MCF 10A (cell line): ENCODE measurements at places on chromosomes 1 and 21.

- no peak for DNase-seq
Measured at GRCh38 chr1:216420263-216420662, 3.0 kb downstream of the USH2A start.

DNA sequence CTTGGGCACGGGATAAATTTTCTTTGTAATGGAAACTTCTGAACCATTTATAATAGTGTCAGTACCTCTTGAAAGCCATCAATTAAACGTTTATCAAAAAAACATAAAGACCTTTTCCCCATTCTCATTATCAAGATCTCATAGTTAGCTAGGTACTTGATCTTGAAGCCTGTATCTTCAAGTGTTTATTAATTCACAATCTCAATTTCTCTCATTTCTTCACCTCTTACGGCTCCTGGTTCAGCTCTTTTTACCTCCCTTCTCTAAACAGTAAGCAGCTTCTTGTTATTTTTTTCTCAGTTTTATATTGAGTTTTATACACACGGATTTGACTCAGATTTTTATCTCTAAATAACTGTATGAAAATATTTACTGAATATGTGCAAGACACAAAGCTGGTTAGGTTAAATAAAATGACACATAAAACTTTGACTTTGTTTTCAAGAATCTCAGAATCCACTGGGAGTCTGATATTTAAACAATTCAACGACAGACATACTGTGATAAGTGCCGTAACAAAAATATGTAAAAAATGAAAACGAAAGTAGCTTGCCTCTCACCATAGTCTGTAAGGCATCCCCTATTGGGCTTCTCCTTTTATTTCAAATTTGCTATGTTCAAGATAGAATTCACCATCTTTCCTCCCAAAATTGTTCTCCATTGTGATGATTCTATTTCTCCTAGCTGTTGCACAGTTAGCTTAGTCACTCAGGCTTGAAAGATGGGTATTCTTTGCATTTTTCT, 411.6 kb upstream of the ZRANB2 start:
- no peak for DNase-seq

DNA sequence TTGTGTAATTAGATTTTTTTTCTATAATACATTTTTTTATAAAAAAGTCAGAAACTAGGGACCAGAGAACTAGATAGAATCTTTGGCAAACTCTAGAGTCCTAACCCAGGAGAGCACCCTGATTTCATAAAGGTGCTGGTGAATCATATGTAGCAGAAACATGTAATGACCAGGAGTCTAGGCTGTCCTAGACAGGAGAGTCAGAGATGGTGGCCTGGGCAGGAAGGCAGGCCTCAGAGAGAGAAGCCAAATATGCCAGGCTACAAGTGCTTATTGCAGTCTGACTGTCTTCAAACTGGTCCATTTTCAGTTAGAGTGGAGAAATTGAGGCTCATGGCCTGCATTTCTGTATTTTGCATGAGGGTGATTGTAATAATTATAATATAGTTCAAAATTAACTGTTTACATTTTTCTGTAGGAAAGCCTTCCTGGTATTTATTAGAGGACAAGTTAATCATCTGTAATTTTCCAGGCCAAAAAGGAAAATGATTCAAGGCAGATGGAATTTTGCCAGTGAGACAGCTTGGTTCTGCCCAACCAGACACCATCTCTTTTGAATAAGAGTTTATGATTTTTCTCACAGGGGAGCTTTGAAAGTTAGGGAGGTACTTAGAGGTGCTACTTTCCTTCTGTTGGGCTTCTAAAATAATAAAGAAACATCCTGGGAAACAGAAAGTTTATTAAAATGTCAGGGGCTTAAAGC, 129.8 kb downstream of the S1PR1 start:
- no peak for DNase-seq

DNA sequence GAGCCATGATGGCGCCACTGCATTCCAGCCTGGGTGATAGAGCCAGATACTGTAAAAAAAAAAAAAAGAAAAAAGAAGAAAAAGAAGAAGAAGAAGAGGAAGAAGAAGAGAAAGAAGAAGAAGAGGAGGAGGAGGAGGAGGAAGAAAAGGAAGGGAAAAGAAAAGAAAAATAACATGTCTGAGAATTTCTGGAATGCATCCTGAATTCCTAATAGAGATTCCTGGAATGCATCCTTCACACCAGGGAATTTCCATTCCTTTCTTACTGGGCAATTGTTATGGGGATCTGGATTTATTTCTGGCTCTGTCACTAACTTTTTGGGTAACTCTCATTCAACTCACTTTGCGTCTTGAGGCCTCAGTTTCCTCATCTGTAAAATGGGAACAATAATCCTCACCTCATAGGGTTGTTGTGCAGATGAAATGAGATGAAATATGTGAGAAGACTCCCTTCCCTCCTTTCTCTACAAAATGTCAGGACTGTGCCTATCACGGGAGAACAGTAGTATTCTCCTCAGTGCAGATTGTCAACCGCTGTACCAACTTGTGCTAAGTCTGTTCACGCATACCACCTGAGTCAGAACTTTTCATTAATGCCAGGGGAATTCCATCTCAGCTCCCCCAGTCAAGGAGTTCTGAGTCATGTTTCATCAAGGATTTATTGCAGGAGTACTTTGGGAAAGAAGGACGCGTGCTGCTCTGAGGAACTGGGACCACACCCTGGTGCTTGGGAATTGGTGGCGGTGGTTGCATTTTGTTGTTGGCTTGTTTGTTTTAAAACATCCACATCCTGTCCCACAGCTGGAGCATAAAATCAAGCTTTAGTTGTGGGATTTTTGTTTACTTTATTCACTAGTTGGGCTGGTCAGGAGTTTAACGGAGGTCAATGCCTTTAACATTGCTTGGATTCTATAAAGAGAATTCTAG, 42.4 kb upstream of the ROR1 start:
- DNase-seq: peak; percentile 96

GRCh38 chr21:45969921-45970673, 11.5 kb upstream of the COL6A1 start:
- DNase-seq: no peak

DNA sequence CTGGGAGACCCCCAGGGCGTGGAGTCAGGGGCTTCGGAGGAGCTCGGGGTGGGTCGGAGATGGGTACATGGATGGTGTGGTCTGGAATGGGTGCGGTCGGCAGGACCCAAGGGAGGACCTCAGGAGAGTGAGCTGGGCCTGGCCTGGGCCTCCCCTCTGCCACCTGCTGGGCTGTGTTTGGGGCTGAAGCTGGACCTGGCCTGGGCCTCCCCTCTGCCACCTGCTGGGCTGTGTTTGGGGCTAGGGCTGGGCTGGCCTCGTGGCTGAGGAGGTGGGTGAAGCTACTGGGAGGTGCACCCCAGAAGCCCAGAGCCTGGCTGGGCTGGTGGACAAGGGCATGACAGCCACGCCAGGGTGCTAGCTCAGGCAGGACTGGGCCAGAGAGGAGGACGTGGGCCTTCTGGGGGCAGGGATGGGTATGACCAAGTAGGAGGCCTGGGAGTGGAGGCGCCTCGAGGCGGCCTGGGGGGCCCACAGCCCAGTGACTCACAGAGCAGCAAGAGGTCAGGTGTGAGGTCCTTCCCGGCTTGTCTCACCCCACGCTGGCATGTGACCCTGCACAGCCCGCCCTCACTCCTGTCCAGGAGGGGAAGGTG, 14.5 kb downstream of the SAMD11 start:
- peak; percentile 66 for DNase-seq
